Caki2 (cell line): ENCODE measurements at places on chromosomes 12 and 14.

DNA sequence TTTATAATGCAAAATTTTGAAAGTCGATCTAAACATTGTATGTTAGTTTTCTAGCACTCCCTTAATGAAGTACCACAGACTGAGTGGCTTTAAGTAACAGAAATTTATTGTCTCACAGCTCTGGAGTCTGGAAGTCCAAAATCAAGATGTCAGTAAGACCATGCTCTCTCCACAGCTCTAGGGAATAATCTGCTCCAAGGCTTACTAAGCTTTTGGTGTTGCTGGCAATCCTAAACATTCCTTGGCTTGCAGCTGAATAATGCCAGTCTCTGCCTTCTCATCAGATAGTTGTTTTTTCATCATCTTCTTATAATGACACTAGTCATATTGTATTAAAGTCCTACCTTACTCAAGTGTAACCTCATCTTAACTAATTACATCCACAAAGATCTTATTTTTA is 102.2 kb downstream of the RASSF9 start:
- no peak for DNase-seq

- no peak for DNase-seq
Measured at GRCh38 chr14:91350483-91350812, 67.2 kb downstream of the CCDC88C start.

- no peak for DNase-seq
Measured at GRCh38 chr12:111775205-111776193, 8.8 kb downstream of the ALDH2 start.

DNA sequence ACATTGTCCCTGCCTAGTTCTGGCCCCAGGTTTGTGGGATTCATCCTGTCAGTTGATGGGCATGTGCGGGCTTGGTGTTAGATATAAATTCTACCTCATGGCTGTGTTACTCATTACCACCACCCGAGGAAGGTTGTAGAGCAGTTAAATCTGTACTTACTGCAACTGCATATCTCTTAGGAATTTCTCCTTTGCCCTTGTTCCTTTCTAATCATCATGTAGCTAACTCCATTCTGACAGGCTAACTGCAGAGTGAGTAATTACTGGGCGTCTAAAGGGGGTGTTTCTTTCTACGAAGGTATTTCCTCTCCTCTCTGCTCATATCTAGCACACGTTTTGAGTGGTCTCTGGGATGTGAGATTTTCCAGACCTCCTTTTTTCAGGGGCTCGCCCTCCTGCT is 1076.7 kb downstream of the TMTC2 start:
- DNase-seq = peak; percentile 50

DNA sequence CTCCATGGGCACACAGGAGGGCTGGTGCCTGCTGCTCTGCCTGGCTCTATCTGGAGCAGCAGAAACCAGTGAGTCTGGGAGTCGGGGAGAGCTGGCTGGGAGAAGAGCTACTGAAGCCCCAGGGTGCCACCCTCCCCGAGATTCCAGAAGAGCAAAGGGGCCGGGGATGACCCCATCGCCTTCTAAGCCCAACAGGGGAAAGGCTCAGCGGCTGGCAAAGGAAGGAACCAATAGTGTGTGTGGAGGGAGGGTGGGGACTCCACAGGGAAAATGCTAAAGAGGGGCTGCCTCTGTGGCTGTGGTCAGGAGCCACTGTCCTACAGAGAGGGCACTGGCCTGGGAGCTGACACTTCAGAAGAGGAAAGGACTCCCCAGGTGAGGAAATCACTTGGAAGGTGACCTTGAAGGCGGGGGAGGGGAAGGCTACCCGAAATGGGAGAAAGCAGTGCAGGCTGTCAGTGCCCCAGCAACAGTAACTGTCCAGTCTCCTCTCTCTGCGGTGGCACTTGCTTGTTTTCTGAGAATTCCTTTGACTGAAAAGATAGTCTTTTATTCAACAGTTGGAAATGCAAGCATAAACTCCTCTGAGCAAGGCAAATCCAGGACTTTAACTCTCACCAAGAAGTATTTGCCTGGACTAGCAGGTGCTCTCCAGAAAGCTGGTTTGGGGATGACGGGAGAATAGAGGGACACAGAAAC is 552 bp downstream of the TAPBPL start:
- no peak for DNase-seq

DNA sequence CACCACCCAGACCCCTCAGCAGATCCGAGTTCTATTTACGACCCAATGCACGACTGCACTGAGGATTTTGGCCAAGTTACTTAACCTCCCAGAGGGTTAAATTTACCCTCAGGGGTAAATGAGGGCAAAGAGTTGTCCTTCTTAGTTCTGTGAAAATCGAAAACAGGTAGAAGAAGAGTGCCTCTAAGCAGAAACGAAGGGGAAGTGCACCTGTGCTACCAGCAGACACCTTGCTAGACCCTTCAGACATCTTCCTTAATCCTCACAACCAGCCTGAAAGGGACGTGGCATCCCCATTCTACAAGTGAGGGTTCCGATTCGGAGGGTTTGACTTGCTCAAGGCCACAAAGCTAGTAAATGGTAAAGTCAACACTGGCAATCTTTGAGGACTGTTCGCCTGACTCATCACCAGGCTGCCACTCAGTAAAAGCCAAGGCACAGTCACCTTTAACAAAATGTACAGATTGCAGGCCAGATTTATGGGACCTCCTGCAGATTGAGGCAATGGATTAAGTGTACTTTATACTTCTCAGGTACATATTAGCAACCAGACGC is 1.6 kb downstream of the GSG1 start:
- peak; percentile 69 for DNase-seq

GRCh38 chr12:78439666-78440065 is 424.9 kb upstream of the SYT1 start:
- no peak for DNase-seq
